Brain (organoid and tissue), 16 donors: ENCODE measurements at places on chromosomes 2 and 18.

- no peak for DNase-seq
These were observed 10.7 kb downstream of the LPIN1 start for GRCh38 chr2:11757101-11757500.

GRCh38 chr2:80852808-80853139, 548.2 kb upstream of the LRRTM1 start:
- peak; percentile 31 for DNase-seq

DNA sequence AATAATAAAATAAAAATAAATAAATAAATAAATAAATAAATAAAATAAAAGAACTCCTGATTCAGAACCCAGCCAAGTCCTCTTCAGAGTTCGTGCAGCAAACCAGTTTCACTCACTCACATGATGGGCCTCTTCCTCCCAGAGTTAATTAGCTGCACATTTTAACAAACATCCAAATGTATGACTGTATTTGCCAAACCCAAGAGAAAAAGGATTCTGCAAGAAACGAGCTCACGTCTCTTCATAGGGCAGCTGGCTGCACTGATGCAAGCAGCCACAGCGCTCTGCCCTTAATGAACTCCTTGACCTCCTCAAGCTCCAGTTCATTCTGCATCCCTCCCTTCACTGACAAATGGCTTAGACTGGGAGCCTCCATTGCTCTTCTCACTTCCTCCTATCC, 55.1 kb downstream of the MREG start:
- DNase-seq = no peak

DNA sequence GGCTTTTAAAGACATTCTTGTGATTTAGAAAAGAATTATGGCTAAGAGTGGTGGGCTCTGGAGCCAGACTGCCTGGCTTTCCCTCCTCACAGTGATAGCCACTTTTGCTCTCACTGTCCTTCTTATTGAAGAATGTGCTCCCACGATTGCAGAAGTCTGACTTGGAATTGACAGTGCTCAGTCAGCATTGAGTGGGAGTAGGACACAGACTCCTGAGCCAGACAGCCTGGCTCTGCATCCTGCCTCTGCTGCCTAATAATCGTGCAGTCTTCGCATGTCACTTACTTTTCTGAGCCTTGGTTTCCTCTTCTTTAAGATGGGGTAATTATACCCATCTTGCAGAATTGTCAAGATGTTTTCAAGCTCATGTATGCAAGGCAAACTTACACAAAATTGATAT, 23.3 kb downstream of the SPATS2L start:
- DNase-seq = no peak

GRCh38 chr2:106878206-106878605, 7.8 kb downstream of the ST6GAL2 start:
- no peak for DNase-seq

GRCh38 chr18:36083729-36084128, 16.4 kb upstream of the RPRD1A start:
- DNase-seq = no peak

DNA sequence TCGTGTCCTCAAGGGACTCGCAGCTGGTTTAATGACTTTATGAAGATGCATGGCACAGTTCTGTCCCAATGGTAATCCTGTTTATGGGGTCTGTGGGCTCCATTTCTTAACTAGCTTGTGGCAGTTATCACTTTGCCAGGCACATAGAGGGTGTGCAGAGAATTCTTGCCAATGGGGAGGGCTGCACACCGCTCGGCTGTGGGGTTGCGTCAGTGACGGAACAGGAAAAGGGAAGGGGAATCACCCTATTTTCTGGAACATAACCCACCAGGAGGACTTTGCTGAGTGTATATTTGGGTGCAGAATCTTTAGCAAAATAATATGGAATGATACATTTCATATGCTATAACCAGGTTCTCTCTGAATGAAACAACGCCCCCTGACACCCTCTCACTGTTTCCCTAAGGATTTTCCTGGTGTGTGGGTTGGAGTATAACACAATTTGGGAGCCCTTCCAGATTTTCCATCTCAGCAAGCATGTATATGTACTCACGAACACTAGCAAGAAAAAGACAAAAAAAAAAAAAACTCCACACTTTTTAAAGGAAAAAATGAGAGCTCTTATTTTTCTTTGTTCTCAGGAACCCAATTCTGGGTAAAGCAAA, 43.9 kb upstream of the TRIB2 start:
- no peak for DNase-seq

- DNase-seq = peak; percentile 41
These were observed 120.5 kb downstream of the CCBE1 start for GRCh38 chr18:59576541-59577385.

DNA sequence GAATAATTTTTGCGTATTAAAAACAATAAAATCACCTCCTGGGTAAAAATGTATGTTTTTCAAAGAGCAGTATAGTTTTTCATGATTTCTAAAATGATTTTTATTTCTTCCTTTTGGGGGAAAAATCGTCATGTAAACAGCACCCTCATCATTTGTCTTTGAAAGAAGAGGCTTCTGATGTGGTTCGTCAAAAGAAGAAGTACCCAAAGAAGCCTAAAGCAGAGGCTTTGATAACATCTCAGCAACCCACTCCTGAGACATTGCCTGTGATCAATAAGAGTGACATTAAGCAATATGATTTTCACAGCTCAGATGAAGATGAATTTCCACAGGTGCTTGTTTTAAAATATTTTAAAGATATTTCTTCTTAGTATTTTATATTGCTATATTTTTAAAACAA, 110.2 kb upstream of the KIF5C start:
- no peak for DNase-seq

- no peak for DNase-seq
These were observed 86.6 kb upstream of the ZFP36L2 start for GRCh38 chr2:43312755-43313641.

GRCh38 chr18:63185984-63186383, 133.6 kb downstream of the BCL2 start:
- no peak for DNase-seq

DNA sequence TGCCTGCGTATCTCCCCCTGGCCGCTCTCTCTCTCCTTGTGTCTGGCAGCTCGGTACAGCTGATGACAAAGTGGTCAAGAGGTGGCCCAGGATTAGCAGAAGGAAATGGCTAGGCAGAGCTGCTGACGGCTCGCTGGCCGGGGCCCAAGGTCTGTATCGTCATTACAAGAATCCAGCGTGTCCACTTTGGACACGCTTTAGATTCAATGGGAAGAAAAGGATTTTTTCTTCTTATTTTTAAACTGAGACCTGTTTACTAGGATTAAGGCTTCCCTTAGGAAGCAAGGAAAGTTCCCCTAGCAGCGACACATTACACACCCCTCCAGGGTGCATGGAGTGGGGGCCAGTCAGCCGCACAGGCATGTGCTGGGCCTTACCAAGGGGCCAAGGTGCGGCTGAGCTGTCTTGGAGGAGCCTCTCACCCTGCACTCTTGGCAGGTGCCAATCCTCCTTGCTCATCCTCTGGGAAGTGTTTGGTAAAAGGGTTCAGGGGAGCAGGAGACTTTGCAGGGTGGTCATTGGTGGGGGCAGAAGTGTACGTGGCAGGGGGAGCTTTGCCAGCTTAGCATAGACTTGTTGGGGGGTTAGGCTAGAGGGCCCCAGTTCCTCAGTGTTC, 76.8 kb downstream of the POLR1A start:
- DNase-seq = no peak

GRCh38 chr18:78713069-78713468, 266.5 kb upstream of the SALL3 start:
- no peak for DNase-seq

DNA sequence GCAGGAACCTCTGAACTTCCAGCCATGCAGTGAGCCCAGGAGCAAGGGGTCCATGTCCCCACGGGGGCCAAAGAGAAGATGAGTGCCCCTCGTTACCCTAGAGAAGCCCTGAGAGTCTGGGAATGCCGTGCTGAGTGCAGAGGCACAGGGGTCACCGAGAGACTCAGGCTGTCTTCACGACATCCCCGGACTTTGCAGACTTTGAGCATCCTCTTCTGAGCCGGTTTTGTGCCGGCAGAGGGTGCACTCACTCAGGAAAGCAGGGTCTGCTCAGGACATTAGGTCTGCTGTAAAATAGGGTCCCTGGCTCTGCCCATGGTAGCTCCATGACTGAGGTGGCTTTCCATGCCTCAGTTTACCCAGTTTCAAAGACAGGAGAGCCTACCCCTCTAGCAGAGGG, 71.0 kb downstream of the GALNT14 start:
- no peak for DNase-seq

GRCh38 chr2:171412571-171413175, 21.1 kb downstream of the METTL8 start:
- no peak for DNase-seq
